ENCODE measurements at places on chromosomes 1 and 21. TPM values are rescaled to one million over a fixed set of nuclear protein-coding genes. Genes with fewer than 3 reads are reported as not detected.

Gene UTS2
- not detected for total RNA-seq

Gene FAM43B
- total RNA-seq, result not detected

Gene SERPINC1
- total RNA-seq, result 0.59 TPM

Gene LCE3E
- total RNA-seq, result not detected

Gene TNFRSF18
- not detected for total RNA-seq

Gene NME7
- 25.2 TPM for total RNA-seq

Gene RNU1-2
- 1,905 TPM for total RNA-seq

Gene FMO2
- not detected for total RNA-seq

Gene SMIM1
- 4.2 TPM for total RNA-seq

Gene UBL4B
- total RNA-seq, result not detected

Gene SERTAD4
- 5.5 TPM for total RNA-seq

Gene NR5A2
- 9.5 TPM for total RNA-seq

Gene TEDDM1
- total RNA-seq, result not detected

Gene NOS1AP
- total RNA-seq, result 6.7 TPM

Gene UQCRHL
- total RNA-seq, result 3.6 TPM

Gene LCE1B
- not detected for total RNA-seq

Gene LINGO4
- not detected for total RNA-seq

Gene KRTAP20-2
- total RNA-seq, result not detected

Gene COL18A1
- total RNA-seq, result 82.9 TPM

Gene CRNN
- total RNA-seq, result not detected

Gene FAAH
- 31.4 TPM for total RNA-seq

Gene SIM2
- total RNA-seq, result 15.1 TPM

Gene CLDN17
- not detected for total RNA-seq

Gene CYP4X1
- 0.21 TPM for total RNA-seq

Gene PM20D1
- total RNA-seq, result 0.26 TPM

Gene THEMIS2
- total RNA-seq, result 5.9 TPM

Gene MFSD2A
- total RNA-seq, result 3.9 TPM

Gene TSPAN1
- 94.8 TPM for total RNA-seq

Gene USH2A
- total RNA-seq, result not detected

Gene TMPRSS3
- total RNA-seq, result 10.3 TPM

Gene PLA2G2C
- total RNA-seq, result not detected

Gene PDZK1IP1
- 231 TPM for total RNA-seq

Gene GIPC2
- total RNA-seq, result 2.1 TPM

Gene AKNAD1
- total RNA-seq, result not detected

Gene DYRK3
- total RNA-seq, result 7.6 TPM

Gene TCEA3
- 1.5 TPM for total RNA-seq

Gene TP73
- 0.54 TPM for total RNA-seq

Gene SLAMF6
- total RNA-seq, result not detected

Gene FCN3
- not detected for total RNA-seq

Gene TACSTD2
- total RNA-seq, result 293 TPM

Gene C1orf53
- total RNA-seq, result 14.2 TPM

Gene HENMT1
- total RNA-seq, result 10.6 TPM

Gene TSPAN2
- 6.0 TPM for total RNA-seq

Gene IGSF9
- total RNA-seq, result 7.5 TPM

Gene NCAM2
- not detected for total RNA-seq

Gene ILDR2
- total RNA-seq, result 0.91 TPM

Gene CAPZA1
- 117 TPM for total RNA-seq

Gene C8A
- total RNA-seq, result not detected

Gene OR10X1
- not detected for total RNA-seq

Gene PEX14
- 17.7 TPM for total RNA-seq

Gene FCRL5
- not detected for total RNA-seq

Gene FAM72A
- total RNA-seq, result 18.3 TPM

Gene SLC35D1
- 5.4 TPM for total RNA-seq

Measured in Calu3 (cell line).